Heart left ventricle (tissue), 16 donors: ENCODE measurements at places on chromosomes 6 and 20.
A peak's percentile ranks its signal among the peaks of the same experiment; 100 is the strongest.

- DNase-seq: no peak
These were observed 182.8 kb downstream of the GRM1 start for GRCh38 chr6:146211646-146212045.

DNA sequence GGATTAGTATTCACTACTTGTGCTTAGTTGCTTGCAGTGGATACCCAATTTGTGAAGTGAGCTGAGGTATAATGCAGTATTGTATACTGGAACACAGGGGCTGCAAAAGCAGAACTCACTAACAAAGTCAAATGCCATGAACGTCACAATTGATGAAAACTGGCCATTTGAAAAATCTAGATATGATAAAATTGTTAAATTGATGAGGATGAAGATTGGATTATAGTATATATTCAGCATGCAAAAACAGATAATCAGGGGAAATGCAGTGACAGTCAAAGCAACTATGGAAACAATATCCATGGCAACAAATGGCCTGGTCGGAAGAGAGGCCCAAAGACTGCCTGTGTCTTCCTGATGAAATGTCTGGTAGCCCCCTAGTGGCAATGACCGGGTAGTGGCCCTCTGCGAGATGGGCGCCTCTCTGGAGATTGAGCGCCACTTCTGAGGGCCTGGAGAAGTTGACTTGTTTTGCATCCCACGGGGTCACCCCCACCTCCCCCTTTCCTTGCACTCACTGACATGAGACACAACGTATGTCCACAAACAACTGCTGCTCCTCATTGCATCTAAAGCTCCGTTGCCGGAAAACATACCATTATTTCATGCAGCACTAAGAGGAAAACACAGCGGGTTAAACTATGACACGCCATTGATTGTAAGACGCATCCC is 43.6 kb downstream of the C6orf15 start:
- peak; percentile 76 for DNase-seq

- no peak for DNase-seq
These were observed 75.4 kb upstream of the EEF1E1 start for GRCh38 chr6:8177721-8178120.

DNA sequence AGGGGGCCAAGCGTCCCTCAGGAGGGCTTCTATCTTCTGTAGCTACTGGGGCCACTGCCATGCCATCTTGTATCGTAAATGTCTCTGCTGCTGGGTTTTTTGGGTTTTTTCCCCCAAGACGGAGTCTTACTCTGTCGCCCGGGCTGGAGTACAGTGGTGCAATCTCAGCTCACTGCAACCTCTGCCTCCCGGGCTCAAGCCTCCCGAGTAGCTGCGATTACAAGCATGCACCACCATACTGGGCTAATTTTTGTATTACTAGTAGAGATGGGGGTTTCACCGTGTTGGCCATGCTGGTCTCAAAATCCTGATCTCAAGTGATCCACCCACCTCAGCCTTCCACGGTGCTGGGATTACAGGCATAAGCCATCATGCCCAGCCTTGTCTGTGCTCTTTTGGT is 111.3 kb upstream of the LOC128125822 start:
- DNase-seq: no peak

DNA sequence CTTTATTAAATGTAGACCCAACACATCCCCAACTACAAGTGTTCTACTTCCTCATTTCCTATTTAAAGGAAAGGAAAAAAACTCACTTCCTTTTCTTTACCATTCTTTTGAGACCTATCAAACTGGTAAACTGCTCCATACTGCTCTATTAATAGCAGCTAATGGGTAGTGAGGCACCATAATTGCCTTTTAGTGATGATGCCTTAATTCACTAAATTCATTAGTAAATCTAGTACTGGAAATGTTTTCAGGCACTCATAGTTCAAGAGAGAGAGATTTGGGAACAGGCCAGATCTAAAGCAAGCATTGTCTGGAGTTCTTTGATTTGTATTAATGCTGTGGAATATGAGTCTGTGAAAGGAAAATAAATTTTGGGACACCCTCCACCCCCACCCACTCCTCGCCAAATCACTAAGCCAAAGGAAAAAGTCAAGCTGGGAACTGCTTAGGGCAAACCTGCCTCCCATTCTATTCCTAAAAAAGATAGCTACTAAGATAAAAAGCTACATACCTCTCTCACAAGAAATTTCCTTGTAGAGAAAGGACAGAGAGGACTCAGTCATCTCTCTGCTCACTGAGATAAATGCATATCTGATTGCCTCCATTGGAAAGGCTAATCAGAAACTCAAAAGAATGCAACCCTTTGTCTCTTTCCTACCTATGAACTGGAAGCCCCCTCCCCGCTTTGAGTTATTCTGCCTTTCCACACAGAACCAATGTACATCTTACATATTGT is 13.6 kb upstream of the IBTK start:
- DNase-seq: no peak

- DNase-seq: no peak
These were observed 40.9 kb upstream of the CCN6 start for GRCh38 chr6:112013051-112013450.

DNA sequence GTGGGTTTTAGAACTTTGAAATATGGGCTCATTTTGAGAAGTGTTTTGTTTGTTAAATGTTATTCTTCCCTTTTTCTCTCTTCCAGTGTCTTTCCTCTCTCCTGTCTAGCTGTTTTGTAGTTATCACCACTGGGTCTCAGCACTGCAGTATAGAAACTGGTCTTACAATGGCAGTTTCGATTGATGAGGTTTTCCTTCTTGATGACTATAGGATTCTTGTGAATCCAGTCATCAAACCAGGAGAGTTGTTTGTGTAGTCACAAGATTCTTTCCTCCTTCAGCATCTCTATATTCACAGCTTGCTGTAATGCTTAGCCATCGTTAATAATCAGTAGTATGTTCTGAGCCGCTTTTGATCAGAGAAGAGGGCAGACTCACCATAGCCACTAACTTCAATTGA is 172.3 kb downstream of the OGFRL1 start:
- DNase-seq: no peak

DNA sequence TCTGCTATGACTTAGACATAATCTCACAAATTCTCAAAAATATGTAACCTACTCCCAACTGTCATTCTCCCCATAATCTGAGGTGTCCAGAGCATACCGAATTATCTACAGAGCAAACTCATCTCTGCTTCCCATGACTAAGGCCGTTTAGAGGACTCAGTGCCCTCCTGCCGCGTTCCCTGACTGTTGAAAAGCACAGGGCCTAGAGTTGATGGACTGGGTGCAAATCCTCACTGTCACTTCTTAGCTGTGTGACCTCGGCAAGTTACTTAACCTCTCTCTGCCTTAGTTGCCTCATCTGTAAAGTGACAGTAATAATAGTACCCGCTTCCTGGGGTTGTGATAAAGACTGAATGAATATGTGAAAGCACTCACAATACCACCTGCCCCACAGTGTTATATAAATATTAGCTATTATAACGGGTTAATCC is 4.7 kb upstream of the TUBB2A start:
- no peak for DNase-seq

DNA sequence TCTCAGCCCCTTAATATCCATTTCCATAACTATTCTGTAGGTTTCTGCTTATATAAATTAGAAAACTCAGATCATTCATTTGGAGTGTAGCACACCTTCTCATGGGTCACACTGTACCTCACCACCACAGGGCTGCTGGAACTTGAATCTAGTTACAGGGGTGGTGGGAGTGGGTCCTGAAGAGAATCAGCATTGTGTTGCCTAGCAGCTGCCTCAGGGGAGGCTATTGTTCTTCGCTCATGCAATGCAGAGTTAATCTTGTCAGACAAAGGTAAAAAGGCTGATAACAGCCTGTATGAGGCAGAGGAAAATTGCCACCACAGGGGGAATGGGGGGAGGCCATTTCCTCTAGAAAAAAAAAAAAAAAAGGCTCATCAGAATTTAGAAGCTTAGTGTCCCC is 496.0 kb upstream of the ADGRB3 start:
- DNase-seq: no peak

GRCh38 chr6:24777227-24777626 is 2.5 kb downstream of the GMNN start:
- no peak for DNase-seq

- DNase-seq: no peak
These were observed 65.5 kb downstream of the SYNJ2 start for GRCh38 chr6:158047127-158047518.

DNA sequence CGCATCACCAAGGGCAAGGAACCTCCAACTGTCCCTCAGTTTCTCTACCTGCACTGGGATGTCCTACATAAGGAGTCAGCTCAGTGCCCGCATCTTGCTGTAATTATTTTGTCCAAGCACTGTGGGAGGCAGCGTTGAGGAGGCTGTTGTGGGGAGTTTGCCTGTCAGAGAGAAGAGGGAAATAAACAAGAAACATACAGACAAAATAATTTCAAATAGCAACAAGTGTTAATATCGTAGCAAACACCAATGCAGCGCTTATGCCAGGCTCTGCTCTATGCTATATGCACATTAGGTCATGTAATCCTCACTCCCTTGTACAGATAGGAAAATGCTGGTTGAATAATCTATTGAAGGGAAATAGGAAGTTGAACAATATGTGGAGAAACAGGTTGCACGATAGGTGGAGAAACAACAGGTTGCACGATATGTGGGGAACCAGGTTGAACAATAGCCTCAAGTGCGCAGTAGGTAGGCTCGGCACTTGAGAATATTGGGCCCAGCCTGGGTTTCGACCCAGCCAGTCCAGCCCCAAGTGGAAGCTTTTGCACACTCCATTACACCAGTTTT is 91.2 kb upstream of the SIRPA start:
- no peak for DNase-seq

- DNase-seq: no peak
These were observed 250.4 kb downstream of the GMPR start for GRCh38 chr6:16488813-16489212.

- DNase-seq: no peak
These were observed 96.6 kb upstream of the FOXP4 start for GRCh38 chr6:41449399-41450245.

DNA sequence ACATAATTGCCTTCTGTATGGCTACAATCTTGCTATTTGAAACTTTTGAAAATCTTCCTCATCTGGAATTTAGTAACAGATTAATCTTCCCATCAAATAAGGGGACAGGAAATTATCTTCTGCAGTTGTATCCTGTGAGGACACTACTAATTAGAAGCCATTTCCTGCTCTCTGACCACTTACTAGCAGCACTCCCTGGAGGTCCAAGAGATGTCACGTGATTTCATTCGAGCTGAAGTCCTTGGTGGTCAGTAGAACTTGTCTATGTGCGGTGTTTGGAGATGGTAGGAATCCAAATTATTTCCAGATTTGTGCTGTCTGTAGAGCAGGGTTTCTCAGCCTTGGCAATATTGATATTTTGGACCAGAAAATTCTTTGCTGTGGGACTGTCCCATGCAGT is 202.5 kb downstream of the TFAP2B start:
- DNase-seq: no peak

GRCh38 chr6:39347906-39348585 is 25.5 kb upstream of the KCNK16 start:
- DNase-seq: peak; percentile 70

- no peak for DNase-seq
These were observed 14.8 kb upstream of the FAM83C start for GRCh38 chr20:35306931-35307517.

DNA sequence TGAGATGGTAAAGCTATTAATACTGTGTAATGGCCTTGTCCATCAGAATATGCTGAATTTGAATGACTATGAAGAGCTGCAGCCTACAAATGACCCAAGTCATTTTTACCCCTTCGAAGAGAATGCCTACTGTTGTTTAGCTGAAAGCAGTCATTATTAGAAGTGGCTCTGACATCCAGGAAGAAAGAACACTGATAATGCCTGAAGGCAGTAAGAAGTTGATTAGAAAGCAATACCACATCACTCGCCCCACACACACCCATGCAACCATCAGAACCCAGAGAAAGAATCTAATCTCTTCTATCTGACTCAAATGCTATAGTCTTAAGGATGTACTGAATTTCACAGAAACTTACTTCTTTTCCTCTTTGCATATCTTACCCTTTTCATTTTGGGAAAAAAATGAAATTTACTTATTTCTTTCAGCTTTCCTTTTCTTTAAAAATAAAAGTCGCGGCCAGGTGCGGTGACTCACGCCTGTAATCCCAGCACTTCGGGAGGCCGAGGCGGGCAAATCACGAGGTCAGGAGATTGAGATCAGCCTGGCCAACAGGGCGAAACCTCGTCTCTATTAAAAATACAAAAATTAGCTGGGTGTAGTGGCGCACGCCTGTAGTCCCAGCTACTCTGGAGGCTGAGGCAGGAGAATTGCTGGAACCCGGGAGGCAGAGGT is 61.0 kb downstream of the ARHGAP18 start:
- DNase-seq: no peak

GRCh38 chr6:90184334-90185298 is 112.0 kb downstream of the BACH2 start:
- DNase-seq: no peak

- DNase-seq: no peak
These were observed 45.6 kb upstream of the ANKEF1 start for GRCh38 chr20:9989066-9989724.

DNA sequence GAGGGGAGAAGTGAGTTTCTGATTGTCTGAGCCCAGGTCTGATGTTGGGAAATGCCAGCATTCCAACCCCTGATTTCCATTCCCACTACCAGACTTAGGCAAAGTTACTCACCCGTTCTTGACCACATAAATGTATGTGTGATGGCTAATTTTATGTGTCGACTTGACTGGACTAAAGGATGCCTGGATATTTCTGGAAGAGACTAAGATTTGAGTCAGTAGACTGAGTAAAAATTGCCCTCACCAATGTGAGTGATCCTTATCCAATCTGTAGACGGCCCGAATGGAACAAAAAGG is 95.8 kb upstream of the TAB2 start:
- DNase-seq: no peak
